NB4 (cell line): ENCODE measurements at places on chromosomes 4 and X.

DNA sequence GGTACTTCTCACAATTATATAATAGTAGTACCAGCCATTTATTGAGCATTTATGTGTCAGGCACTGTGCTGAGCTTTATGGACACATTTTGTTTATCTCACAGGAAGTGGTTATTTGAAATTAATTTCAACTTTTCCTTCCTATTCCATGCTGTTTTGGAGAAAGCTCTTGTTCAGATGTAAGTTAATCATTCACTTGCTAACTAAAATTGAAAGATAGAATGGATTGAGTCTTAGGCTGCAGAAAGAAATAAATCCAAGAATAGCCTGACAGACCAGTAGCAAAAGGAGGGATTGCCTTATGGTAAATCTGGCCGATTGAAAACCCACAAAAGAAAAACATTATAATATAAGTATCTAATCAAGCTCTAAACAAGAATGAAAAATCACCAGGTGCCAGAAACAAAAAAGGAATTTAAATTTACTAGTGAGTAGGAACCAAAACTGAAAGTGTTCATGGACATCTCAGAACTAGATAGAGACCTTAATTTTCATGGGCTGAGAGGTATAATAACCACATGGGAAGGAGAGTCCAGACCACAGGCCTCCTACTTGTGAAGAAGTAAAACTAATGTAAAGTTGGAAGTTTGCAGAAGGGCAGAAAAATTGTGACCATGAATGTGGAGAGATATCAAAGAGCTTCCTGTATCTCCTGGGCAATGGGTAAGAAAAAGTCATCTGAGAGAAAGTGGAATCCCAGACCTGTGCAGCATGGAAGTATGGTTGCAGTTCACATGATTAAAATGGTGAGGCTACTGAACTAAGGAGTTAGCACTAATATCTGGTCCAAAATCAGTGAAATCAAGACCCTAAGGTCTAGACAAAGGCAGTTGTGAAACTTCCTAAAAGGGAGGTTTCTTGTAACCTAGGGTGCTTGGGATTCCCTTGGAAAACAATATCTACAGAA is 38.0 kb downstream of the RADX start:
- no peak for DNase-seq

DNA sequence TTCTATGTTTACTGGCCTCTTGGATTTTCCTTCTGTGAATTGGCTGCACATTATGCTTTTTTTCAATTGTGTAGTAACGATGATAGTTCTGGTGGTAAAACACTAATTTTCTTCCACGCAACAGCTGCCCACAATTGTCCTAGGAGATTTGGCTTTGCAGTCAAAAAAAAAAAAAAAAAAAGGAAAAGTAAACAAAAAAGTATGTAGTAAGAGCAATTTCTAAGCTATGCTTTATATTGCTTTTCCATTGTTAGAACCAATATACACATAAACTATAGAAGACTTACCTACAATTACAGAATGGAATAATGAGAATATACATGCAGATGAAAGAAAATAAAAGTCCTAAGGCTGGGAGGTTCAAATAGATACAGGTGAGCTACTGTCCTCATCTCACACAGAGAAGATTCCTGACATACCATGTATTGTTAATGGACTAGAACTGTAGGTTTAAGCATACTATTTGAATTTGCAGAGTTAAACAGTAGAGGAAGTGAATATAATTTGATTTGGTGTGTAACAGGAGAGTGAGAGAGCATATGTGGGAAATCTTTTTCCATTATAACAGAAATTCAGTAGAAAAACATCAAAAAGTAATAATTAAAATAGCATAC is 976.2 kb downstream of the RAB28 start:
- DNase-seq: no peak

GRCh38 chr4:159416073-159416472 is 313.2 kb downstream of the RAPGEF2 start:
- no peak for DNase-seq

DNA sequence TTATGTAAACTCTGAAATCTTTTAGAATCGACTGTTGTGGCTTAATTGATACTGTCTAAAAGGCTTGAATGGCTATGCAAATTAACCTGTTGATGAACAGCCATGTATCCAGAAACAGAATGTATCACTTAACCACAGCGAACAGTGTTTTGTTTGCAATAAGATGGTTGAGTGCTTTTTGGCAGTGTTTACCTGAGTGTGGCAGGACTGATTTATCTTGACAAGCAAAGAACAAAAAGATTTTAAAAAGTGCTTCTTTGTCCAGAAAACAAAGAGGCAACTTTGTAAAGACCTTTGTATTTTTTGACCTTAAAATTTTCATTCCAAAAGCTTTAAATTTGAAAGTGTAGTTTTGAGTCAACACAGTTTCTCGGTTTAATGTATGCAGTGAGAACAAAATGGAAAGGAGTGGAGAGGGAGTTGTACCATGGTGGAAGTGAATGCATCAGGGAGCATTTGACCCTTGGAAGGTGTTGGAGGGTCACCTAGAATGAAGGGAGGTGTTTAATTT is 18.0 kb downstream of the ARHGAP10 start:
- DNase-seq: no peak

DNA sequence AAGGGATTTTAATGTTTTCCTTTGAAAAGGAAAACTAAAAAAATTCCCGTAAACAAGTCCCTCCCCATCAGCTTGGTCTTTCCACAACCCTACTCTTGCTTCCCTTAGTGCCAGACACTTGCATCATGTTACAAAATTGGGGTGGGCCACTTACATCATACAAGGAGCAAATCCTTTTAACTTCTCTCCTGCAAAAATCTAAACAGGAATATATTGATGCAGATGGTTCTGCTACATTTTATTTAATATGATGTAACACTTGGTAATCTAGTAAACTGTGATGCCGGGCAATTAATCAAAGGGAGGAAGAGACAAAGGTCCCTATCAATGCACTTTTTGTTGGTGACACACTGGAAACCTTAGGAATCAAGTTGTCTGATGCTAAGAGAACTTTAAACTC is 125.3 kb downstream of the UBE2K start:
- DNase-seq: no peak

GRCh38 chr4:137909529-137910309 is 332.4 kb downstream of the SLC7A11 start:
- no peak for DNase-seq

- DNase-seq: no peak
These were observed 118.9 kb upstream of the PCDH7 start for GRCh38 chr4:30601070-30601865.

DNA sequence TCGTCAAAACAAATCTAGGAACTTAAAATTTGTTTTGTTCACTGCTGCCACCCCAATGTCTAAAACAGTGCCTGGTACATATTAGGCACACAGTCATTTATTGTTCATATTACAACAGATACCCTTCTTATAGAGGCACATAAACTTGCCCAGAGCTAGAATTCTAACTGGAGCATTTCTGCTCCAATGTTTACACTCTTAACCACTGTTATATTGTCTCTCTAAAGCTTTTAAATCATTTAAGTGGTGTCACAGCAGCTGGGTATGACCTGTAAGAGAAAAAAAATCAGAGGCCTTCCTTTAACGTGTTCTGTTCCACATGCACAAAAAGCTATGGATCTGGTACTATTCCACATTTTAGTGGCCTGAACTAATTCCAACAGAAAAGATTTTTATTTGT is 3.0 kb downstream of the UBE2D3 start:
- no peak for DNase-seq

DNA sequence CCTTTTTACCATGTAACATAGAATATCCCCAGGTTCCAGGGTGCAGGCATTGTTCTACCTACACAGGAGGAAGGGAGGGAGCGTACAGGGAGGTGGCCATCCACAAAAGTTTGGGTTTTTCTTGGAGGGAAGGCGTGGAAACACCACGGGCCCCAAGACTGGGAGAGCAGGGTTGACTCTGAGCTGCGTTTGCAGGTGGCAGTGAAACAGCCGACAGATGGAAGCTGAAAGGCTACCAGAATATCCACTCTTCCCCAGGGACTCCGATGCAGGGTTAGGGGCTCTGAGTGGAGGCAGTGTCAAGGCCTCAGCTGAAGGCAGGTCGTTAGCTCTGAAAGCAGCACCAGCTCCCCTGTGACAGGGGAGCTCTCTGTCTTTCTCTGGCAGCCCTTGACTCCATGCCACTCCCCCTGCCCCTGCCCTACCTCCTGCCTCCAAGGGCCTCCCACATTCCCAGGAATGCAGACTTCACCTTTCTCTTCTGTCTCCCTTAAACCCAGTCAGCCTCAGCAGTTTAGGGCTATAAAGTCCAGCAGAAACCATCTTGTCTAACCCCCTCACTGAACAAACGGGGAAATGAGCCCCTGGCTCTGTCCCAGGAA is 14.0 kb upstream of the GLOD5 start:
- no peak for DNase-seq
